Substantia nigra (tissue), 51 donors: ENCODE measurements at places on chromosomes 7 and 10.

DNA sequence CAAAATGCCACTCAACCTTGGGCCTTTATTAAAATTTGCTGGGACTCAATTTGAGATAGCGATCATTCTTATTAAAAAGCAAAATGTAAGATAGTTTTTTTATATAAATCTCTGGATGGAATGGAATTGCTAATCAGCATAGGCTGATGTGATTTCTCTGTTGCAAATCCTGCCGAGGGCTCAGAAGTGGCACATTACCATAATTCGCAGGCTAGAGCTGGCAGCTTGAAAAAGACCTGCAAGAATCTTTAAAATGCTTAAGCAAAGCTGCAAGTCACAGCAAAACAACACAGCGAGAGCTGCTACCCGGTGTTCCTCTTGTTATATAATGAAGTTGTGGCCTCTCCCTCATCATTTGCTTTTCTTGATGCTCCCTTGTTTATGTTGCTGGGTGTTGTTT lies 448.1 kb downstream of the GATA3 start:
- no peak for DNase-seq

DNA sequence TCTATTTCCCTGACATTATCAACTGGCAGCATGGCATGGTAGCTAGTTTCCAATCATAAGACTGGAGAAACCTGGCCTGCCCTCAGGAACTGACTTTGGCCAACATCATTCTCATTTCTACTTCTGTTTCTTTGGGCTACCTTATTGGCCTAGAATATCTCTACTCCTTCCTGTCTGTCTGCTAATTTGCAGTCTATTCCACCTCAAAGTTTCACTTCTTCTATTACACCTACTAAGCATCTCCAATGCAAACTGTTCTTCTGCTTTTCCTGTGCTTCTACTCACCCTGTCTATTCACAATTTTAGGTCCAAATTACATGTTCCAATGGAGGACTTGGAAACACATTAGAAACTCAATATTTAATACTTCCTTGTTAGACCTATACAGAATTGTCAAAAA lies 65.6 kb downstream of the ZNF503 start:
- DNase-seq: no peak

DNA sequence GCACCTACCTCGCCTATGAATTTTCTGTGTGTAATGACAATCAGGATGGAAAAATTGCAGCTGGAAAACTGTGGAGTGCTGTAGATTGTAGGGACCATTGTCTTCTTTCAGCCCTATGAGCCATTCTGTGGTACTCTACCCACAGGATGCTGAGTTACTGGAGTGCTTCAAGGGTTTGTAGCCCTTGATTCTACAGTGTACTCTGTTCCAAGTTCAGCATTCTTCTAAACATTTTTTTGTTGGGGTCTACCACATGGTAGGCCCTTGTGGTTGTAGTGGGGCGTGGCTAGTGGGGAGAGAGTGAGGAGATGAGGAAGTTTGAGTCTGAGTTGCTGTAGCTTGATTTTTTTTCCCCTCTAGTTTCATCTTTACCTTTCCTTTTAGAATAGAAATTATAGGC lies 33.5 kb downstream of the REEP3 start:
- DNase-seq: no peak

- DNase-seq: no peak
These were observed 24.5 kb upstream of the KIAA1217 start for GRCh38 chr10:24184455-24184854.

DNA sequence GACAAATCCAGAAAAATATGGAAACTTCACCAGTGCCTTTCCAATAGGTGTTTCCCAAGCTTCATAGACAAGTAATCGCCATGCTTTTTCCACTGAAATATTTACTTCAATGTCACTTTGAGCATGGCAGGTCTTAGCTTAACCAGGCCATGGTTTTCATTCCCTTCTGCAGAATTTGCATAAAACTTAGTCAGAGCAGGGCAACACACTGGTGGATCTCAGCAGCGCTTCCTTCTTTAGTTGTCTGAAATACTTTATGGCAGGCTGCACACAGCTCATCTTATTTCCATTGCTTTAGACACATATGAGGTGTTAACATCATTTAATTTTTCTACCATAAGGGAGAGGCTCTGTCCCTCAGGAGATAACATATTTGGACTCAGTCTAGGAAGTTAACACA lies 102.9 kb upstream of the AHR start:
- DNase-seq: no peak

- DNase-seq: no peak
These were observed 37.3 kb downstream of the RTKN2 start for GRCh38 chr10:62231371-62231770.

DNA sequence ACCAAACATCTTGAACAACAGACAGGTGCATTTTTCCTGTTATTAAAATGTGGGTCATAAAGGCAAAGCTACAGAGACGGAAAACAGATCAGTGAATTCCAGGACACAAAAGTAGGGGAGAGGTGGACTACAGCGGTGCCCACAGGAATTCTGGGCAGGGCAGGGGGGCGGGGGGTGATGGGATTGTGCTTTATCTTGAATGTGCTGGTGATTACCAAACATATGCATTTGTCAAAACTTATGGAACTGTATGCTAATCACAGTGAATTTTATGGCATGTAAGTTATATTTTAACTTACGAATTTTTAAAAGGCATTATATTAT lies 519.4 kb downstream of the CNTNAP2 start:
- DNase-seq: no peak

DNA sequence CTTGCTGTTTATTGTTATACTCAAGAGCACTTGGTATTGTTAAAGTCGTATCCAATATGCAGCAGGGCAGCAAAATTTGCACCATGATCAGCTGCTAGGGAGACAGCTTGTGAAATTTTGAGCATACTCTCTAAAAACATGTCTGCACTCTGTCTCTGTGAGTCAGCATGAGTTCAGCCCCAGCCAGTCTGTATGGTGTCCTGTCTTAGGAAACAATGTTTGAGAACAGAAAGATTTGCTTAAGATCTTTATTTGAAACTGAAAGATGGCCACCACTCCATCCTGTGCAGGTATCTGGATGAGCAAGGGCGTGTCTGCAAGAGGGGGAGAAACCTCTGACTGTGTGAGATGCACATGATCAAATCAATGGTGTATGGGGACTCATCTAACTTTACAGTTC lies 97.1 kb downstream of the GNAI1 start:
- no peak for DNase-seq

GRCh38 chr10:76251841-76252671 lies 820.6 kb downstream of the LRMDA start:
- no peak for DNase-seq

- no peak for DNase-seq
These were observed 23.1 kb downstream of the WASL start for GRCh38 chr7:123725586-123726171.

DNA sequence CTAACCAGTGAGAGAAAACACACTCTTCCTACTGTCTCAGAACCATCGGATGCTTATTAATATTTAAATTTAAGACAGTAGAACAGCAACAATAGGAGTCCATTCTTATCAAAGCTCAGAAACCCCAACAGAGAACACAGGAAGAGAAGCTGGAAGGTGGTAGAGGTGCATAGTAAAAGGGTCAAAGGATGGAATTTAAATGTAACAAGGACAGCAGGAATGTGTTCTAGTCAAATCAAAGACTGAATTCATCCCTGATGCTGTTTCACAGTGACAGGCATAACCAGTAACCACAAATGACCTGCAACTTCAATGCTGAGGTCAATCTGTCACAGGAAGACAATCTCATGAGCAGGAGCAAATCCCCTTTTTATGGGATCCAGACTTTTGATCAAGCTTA lies 1259.7 kb downstream of the XPNPEP1 start:
- no peak for DNase-seq

GRCh38 chr10:69004821-69005220 lies 16.2 kb downstream of the KIFBP start:
- DNase-seq: no peak

- DNase-seq: no peak
These were observed at the start of gene MYH16 for GRCh38 chr7:99272476-99273045. MYH16 (plus strand) TSS chr7:99272839.

DNA sequence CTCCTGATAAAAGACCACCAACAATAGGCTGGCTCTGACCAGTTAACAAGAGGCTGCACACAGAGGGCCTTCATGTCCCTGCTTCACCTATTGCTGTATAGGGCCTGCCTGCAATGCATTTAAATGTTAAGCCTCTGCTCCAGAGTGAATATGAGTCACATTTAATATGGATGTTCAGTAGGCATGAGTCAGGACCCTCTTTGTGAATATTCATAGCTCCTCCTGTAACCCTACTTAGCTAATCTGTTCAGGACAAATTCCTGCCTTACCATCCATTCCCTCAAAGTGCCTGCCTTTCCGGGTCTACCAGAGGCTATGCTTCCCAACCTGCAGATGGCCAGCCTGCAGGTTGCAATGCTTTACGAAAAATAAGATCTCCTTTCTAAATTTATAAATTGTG lies 32.5 kb downstream of the ARHGAP22 start:
- no peak for DNase-seq

GRCh38 chr10:129328546-129328945 lies 138.5 kb upstream of the MGMT start:
- DNase-seq: no peak

DNA sequence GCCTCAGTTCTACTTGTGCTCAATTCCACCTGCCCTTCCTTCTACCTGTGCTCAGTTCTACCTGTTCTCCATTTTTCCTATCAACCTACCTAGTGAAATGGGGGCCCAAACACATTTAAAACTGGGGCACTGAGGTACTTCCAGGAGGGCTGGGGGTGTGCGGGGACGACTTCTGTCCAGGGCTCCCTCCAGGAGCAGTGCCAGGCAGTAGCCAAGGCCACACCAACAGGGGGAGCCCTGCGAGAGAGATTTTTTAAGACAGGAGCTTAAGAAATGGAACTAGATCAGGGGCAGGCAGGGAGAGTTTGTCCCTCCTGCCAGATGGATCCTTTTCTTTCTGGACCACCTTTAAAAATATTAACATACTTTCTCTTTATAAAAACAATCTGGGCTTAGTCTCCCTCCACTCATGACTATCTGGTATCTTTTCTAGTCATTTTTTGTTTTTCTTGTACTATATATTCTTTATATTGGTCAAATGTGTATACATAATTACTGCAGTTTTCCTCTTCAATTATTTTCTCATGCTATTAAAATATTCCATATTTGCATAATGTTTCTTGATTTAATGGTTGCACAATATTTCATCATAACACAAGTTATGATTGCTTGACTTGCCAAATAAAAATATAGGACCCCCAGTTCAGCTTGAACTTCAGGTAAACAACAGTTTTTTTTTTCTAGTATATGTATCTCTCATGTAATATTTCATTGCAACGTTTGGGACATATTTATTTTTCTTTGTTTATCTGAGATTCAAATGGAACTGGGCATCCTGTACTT lies 47.3 kb upstream of the INSYN2A start:
- DNase-seq: peak; percentile 15

DNA sequence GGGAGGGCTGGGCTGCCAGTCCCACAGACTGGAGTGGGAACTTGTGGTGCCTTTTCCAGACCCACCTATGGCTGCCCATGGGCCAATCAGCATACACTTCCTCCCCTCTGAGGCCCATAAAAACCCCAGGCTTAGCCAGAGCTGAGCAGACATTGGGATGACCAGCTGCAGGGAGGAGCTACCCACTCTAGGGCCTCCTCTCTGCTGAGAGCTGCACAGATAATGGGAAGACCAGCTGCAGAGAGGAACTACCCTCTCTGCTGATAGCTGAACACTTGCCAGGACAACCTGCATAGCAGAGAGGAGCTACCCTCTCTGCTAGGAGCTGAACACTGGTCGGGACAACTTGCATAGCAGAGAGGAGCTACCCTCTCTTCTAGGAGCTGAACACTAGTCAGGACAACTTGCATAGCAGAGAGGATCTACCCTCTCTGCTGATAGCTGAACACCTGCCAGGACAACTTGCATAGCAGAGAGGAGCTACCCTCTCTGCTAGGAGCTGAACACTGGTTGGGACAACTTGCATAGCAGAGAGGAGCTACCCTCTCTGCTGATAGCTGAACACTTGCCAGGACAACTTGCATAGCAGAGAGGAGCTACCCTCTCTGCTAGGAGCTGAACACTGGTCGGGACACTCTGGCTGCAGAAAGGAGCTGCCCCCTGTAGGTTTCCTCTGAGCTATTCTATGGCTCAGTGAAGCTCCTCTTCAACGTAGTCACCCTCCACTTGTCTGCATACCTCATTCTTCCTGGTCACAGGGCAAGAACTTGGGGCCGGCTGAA lies 88.3 kb upstream of the CACUL1 start:
- DNase-seq: no peak

DNA sequence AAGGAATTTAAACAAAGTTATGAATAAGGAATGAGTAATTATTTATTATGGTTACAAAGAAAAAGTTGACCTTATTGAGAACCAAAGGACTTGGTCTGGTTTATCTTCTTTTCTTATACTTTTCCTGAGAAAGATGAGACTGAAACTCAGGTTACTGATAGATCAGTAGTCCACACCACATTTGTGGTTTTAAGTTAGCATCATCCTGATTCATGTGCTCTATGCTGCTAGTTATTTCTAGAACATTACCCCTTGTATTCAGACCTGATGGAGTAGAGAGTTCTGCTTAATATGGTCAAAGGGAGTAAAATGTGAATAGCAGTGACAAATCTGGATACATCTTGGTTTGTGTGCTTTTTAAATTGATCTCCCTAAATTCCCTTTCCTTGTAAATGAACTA lies 63.8 kb downstream of the FOXP2 start:
- no peak for DNase-seq

GRCh38 chr7:43769791-43770465 lies 11.4 kb downstream of the BLVRA start:
- no peak for DNase-seq
